ENCODE measurements at places on chromosomes 1 and 21.

DNA sequence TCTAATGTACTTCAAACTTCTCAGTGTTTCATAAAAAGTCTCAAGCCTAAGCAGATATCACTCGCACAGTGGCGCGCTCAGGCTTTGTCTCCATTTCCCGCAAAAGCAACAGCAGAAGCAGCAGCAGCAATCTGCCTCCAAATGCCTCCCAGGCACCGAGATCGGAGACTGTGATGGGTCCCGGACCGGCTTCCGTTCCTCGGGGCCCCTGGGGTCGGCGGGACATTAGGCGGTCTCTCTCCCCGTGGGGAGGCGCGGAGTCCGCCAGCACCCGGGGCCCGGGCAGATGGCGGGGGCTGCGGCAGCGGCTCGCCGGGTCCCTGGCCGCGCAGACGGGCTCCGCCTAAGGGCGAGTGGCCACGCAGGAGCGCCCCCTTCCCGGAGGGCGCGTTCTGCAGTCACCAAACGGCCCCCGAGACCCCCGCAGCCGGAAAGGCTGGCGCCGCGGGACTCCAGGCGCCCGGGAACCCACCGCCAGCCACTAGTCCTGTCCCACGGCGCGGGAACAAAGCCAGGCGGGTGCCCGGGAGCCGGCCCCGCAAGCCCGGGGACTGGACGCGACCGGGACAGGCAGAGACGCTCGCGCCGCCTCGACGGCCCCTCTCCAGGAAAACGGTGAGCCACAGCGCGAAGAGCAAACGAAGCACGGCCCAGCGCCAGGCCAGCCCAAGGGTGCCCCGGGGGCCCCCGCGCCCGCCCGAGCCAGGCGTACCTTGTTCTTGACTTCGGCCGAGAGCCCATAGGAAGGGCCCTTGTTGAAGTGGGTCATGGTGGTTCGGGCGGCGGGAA lies 590 bp downstream of the CNN3 start:
- DNase-seq = peak; percentile 69

DNA sequence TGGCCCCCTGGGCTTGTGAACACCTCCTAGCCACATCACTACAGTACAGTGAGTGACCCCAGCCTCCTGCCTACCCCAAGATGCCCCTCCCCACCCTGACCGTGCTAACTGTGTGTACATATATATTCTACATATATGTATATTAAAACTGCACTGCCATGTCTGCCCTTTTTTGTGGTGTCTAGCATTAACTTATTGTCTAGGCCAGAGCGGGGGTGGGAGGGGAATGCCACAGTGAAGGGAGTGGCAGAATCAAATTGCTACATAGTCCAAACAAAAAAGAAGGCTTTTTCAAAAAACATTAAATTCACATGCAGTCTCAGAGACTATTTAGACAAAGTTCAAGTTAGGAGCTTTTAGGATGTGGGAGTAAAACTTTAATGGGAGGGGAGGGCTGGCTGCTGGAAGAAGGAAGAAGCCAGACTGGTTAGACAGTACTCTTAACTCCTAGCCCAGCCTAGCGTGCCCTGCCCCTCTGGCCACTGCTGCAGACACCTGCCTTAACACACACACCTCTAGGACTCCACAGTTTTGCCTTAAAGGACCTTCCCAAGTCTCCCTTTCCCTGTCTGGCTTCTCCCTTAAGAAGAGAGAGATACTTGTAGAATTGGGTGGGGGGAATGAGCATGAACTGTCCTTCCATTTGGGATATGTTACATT lies 9.4 kb downstream of the PEA15 start:
- no peak for DNase-seq

DNA sequence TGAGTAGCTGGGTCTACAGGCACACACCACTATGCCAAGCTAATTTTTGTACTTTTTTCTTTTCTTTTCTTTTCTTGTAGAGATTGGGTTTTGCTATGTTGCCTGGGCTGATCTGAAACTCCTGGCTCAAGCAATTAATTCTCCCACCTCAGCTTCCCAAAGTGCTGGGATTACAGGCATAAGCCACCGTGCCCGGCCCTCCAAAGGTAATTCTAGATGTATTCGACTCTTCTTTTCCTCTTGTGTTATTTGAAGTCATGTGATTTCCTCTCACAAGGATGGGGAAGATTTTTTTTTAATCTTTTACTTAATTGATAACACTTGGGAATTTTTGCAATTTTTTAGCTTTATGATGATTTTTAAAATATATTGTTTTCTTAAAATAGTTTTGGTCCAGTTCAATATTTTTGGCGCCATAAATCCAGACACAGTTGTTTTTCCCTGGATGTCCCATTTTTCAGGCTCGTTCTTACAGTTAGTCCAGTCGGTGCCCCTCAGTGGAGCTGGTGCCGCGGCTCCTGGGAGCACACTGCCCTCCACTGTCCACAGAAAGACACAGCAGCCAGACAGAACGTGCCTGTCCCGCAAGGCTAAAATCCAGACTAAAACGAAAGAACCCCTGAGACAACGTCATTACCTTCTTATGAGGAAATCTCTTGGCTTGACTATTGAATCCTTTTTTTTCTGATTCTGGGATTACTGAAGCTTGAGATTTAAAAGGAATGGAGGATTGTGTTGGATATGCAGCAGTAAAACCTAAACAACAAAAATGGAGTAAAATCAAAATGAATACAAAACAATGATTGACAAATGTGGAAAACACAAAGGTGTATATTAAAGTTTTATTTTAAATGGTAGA lies 22.4 kb downstream of the STPG1 start:
- DNase-seq = peak; percentile 84

DNA sequence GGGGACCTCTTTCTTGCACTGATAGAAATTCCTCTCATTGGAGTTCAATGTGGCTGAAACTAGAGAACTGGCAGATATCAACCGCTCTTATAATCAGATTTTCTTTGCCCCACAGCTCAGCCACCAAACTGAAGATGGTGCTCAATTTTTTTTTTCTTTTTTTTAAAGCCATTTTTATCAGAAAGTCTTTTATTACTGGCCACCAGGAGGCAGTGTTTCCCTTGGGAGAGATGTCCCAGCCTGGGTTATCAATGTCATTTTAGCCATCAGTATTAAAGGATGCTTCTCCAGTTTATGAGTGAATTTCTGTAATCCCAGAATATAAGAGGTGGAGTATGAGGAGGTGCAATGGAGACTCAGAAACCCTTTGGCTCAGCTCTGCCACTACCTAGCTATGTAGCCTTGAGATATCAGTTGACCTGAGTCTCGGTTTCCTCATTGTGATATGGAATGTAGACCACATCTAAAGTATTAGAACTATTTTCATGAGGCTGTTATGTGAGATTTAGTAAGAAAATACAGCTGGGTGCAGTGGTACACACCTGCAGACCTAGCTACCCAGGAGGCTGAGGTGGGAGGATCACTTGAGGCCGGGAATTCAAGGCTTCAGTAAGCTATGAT lies 27.6 kb downstream of the CD244 start:
- peak; percentile 51 for DNase-seq

GRCh38 chr1:229238674-229239415 lies 32.1 kb upstream of the RAB4A start:
- no peak for DNase-seq

GRCh38 chr1:172220376-172220775 lies 200.1 kb upstream of the C1orf105 start:
- DNase-seq = no peak

GRCh38 chr1:231192620-231193163 lies 30.8 kb downstream of the TRIM67 start:
- DNase-seq = no peak

DNA sequence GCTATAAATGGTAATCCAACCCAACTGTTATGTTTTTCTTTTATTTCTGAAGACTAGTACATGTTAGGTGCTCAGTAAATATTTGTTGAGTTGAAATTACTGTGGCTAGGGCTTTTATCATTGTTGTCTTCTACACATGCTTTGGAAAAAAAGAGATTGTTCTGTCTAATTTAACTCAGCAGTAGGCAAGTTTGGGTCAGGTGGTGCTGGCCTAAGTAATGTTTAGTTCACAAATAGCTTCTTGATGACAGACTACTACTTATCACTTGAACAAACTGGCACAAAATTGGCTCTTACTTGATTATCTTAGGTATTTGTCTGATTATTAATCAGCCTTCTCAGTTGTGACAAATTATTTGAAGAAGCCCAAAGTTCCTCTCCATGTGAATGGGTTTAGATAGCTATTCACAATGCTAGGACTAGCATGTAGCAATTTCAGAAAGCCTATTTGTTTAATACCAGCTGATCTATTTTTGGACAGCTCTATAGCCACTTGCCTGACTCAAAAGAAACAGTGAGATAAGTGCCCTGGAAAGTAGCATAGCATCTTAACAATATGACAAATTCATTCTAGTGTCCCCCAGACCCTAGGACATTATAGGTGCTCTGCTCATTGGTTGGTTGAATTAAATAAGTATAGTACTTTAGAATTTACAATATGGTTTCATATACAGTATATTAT lies 32.6 kb downstream of the TMEM200B start:
- no peak for DNase-seq

GRCh38 chr21:29557200-29557599 lies 258.5 kb downstream of the BACH1 start:
- DNase-seq = no peak
